ENCODE measurements at places on chromosomes 6 and 20.
A peak's percentile ranks its signal among the peaks of the same experiment; 100 is the strongest.

- peak; percentile 25 for DNase-seq
- H3K27ac ChIP-seq, result peak within 1 kb of the TSS; percentile 91
- no peaks in the 10 kb centered on the region for H3K36me3 ChIP-seq
- peak within 1 kb of the TSS; percentile 50 for H3K4me3 ChIP-seq
- H3K27me3 ChIP-seq, result peaks cover 50% of the 10 kb centered on the region
Measured at GRCh38 chr6:105179244-105180065, at the start of gene POPDC3. Gene POPDC3, minus strand, starts transcription at chr6:105180014. Its CDS starts 18,105 bp downstream, at chr6:105161909.

DNA sequence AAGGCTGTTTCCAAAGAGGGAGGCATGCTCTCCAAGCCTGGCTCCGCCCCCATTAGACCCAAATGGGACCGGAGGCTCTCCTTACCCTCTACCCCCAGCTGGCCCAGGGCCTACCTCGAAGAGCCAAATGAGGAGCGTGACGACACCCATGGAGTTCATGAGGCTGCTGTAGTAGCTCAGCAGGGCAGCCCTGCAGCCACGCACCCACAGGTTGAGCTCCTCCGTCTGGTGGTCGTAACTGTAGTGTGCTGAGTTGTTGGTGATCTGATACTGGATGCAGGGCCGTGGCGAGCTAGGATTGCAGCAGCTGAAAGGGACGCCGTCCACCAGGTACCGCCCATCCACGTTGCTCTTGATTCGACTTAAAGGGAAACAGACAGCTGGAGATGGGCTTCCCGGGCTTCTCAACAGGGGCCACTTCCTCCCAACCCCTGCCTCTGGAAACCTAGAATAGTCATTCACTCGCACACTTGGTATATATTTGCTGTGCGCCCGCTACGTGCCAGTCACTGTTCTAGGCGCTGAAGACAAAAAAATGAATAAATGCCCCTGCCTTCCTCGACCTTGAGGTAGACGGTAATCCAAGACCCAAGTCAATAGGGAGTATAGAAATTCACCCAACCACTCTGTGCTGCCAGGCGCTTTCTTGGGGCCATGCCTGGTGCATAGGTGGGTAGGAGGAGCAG, 18.0 kb downstream of the PRPH2 start:
- H3K27ac ChIP-seq, result no peak overlapping the region
- H3K27me3 ChIP-seq, result no peaks in the 10 kb centered on the region
- no peaks in the 10 kb centered on the region for H3K36me3 ChIP-seq
- peak overlapping the region; percentile 58 for H3K4me3 ChIP-seq
- no peaks in the 10 kb centered on the region for H3K4me1 ChIP-seq
- peak; percentile 48 for DNase-seq

DNA sequence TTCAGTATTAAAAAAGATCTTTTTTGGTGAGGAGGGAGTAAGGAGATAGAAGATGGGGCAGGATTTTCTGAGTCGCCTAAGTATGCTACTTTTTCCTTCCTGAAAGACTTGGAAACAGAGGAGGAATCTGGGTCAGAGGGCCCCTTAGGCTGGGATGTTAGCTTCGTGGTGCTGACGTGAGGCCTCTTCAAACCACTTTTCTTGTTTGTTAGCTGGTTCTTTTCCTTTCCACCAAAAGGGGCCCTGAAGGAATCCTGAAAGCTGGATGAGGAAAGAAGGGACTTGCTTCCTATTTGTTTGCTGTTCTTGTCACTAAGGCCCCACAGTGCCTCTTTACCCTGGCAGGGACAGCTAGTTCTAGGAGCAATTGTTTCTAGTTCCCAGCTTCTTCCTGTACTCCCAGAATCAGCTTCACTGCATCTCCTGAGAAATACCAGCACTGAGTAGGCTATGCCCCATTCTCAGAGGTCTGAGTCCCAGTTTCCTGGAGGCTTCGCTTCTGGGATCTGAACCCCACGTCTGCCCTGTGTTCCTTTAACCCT, 2.2 kb upstream of the IL20RA start:
- no peak overlapping the region for H3K4me3 ChIP-seq
- H3K4me1 ChIP-seq, result no peaks in the 10 kb centered on the region
- no peak for DNase-seq
- H3K36me3 ChIP-seq, result no peaks in the 10 kb centered on the region
- no peak overlapping the region for H3K27ac ChIP-seq
- peaks cover 96% of the 10 kb centered on the region for H3K27me3 ChIP-seq

DNA sequence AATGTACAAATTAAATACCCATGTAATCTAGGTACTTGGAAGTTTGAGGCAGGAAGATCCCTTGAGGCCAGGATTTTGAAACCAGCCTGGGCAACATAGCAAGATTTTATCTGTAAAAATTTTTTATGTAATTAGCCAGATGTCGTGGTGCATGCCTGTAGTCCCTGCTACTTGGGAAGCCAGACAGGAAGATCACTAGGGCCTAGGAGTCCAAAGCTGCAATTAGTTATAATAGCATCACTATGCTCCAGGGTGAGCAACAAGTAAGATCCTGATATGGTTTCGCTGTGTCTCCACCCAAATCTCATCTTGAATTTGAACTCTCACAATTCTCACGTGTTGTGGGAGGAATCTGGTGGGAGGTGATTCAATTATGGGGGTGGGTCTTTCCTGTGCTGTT, 535.8 kb downstream of the TENT5A start:
- no peak overlapping the region for H3K4me3 ChIP-seq
- H3K36me3 ChIP-seq, result no peaks in the 10 kb centered on the region
- no peak overlapping the region for H3K27ac ChIP-seq

- peak; percentile 20 for DNase-seq
- no peak overlapping the region for H3K27ac ChIP-seq
- H3K4me3 ChIP-seq, result no peak overlapping the region
- H3K4me1 ChIP-seq, result no peaks in the 10 kb centered on the region
- H3K27me3 ChIP-seq, result no peaks in the 10 kb centered on the region
Measured at GRCh38 chr6:148874698-148875293, 128.0 kb downstream of the UST start.

GRCh38 chr6:134186355-134186754, 131.6 kb downstream of the SGK1 start:
- H3K27ac ChIP-seq, result no peak overlapping the region
- no peaks in the 10 kb centered on the region for H3K27me3 ChIP-seq
- no peaks in the 10 kb centered on the region for H3K36me3 ChIP-seq
- no peak for DNase-seq
- H3K4me3 ChIP-seq, result no peak overlapping the region
- H3K4me1 ChIP-seq, result peaks cover 7% of the 10 kb centered on the region

- peaks cover 17% of the 10 kb centered on the region for H3K4me1 ChIP-seq
- no peaks in the 10 kb centered on the region for H3K27me3 ChIP-seq
- DNase-seq, result no peak
- H3K36me3 ChIP-seq, result peaks cover 10% of the 10 kb centered on the region
Measured at GRCh38 chr6:144564202-144564601, 279.1 kb downstream of the UTRN start.

- no peak for DNase-seq
- no peaks in the 10 kb centered on the region for H3K27me3 ChIP-seq
- H3K36me3 ChIP-seq, result no peaks in the 10 kb centered on the region
- H3K27ac ChIP-seq, result no peak overlapping the region
- no peak overlapping the region for H3K4me3 ChIP-seq
Measured at GRCh38 chr6:73515204-73515655, 5.6 kb downstream of the EEF1A1 start.

GRCh38 chr20:54320148-54320607, 112.3 kb downstream of the PFDN4 start:
- no peaks in the 10 kb centered on the region for H3K27me3 ChIP-seq
- no peak overlapping the region for H3K4me3 ChIP-seq
- no peaks in the 10 kb centered on the region for H3K4me1 ChIP-seq

GRCh38 chr6:39156801-39157200, 41.8 kb upstream of the SAYSD1 start:
- no peaks in the 10 kb centered on the region for H3K4me1 ChIP-seq
- no peak for DNase-seq
- no peaks in the 10 kb centered on the region for H3K27me3 ChIP-seq
- H3K36me3 ChIP-seq, result no peaks in the 10 kb centered on the region

DNA sequence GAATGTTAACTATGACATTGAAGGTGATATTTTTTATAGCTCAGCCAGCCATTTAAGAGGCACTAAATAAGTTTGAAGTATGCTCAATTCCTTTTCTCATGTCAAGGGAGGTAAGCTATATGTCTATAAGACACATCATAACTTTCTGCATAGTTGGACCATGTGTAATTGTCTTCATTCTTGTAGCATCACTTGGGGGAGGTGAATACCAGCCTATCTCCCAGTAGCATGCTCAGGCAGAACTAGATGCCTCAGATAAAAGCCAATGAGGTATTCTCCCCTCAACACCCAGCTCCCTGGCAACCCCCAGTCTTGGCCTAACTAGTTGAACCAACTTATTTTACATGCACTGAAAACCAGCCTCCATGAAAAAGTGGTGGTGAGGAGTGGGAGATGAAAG, 158.3 kb upstream of the JAG1 start:
- H3K27me3 ChIP-seq, result no peaks in the 10 kb centered on the region
- no peaks in the 10 kb centered on the region for H3K4me1 ChIP-seq
- no peak for DNase-seq
- H3K36me3 ChIP-seq, result no peaks in the 10 kb centered on the region
- no peak overlapping the region for H3K4me3 ChIP-seq

GRCh38 chr20:64279826-64280459, 24.4 kb downstream of the PCMTD2 start:
- H3K27me3 ChIP-seq, result no peaks in the 10 kb centered on the region
- H3K4me3 ChIP-seq, result no peak overlapping the region
- no peaks in the 10 kb centered on the region for H3K4me1 ChIP-seq
- no peaks in the 10 kb centered on the region for H3K36me3 ChIP-seq

- no peaks in the 10 kb centered on the region for H3K4me1 ChIP-seq
- DNase-seq, result no peak
- H3K36me3 ChIP-seq, result no peaks in the 10 kb centered on the region
- no peaks in the 10 kb centered on the region for H3K27me3 ChIP-seq
Measured at GRCh38 chr6:128155826-128156225, 255.0 kb upstream of the THEMIS start.

DNA sequence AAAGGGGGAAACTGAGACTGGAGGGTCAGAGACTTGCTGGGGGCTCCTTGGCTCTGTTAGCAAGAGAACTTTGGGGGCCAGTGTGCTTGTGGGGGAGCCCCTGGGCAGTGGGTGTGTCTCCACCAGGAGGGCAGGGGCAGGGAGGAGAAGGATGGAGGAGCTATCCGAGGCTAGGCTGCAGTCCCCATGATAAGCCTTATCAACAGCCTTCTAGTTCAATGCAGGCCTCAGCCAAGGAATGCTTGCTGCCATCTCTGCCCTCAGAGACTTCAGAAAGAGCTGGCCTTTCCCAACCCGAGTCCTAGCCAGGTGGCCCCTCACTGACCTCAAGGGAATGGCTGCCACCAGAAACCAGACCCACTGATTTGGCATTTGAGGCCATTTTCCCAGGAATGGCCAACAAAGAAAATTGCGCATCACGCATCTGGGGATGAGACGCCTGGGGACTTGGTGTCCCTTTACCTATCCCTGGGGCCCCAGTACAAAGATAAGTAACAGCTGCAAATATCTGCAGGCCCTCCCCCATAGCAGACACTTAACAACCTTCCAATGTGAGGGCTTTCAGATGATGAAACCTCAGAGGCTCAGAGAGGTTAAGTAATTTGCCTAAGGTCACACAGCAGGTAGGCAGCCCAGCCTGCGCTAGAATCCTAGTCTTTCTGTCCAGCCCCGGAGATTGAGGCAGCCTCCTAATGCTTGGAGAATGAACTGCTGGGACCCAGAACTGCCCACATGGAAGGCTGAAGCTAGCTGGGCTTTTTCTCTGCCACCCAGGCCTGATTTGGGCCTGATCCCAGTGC, 4.9 kb downstream of the TGM2 start:
- peak overlapping the region; percentile 96 for H3K27ac ChIP-seq
- no peak for DNase-seq
- peaks cover 4% of the 10 kb centered on the region for H3K36me3 ChIP-seq
- H3K4me3 ChIP-seq, result no peak overlapping the region
- H3K4me1 ChIP-seq, result peaks cover 97% of the 10 kb centered on the region
- H3K27me3 ChIP-seq, result no peaks in the 10 kb centered on the region

- DNase-seq, result no peak
- no peaks in the 10 kb centered on the region for H3K27me3 ChIP-seq
- H3K4me1 ChIP-seq, result no peaks in the 10 kb centered on the region
- no peaks in the 10 kb centered on the region for H3K36me3 ChIP-seq
- H3K4me3 ChIP-seq, result no peak overlapping the region
- H3K27ac ChIP-seq, result no peak overlapping the region
Measured at GRCh38 chr6:146957181-146958093, 246.8 kb upstream of the STXBP5 start.

- no peaks in the 10 kb centered on the region for H3K27me3 ChIP-seq
- no peak for DNase-seq
- no peak overlapping the region for H3K27ac ChIP-seq
- no peaks in the 10 kb centered on the region for H3K4me1 ChIP-seq
- no peaks in the 10 kb centered on the region for H3K36me3 ChIP-seq
- H3K4me3 ChIP-seq, result no peak overlapping the region
Measured at GRCh38 chr6:68756454-68757375, 121.6 kb downstream of the ADGRB3 start.

- no peak overlapping the region for H3K27ac ChIP-seq
- no peak for DNase-seq
- no peaks in the 10 kb centered on the region for H3K36me3 ChIP-seq
Measured at GRCh38 chr6:5937936-5938706, 68.6 kb downstream of the NRN1 start.

DNA sequence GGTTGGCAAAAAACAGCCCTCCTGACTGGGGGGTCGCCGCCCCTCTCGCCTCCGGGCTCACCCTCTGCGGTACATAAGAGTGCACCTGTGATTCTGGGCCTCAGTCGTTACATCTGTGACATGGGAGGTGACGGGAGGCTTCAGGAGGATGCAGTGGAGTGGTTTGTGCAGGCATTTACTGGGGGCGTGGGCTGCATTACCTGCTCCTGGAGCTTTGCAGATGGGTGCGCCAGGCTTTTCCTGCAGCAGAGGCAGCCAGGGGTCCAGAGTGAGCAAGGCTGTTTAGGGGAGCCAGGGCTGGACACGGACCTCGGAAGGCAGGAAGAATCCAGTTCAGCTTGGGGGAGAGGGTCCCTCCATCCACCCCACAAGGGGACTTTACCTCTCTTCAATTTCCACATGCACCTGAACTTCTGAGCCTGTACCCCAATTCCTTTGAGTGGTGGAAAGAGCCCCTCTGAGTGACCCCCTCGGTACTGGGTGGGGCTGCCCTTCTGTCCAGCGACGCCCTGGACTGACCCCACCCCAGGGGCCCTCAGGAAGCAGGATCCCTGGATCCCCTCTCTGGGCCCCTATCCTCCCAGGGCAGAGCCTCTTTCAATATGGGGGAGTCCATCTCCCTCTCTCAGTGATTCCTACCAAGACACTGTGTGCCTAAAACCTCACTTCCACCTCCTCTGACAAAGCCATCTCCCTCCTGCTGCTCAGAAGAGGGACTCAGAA, 134.0 kb downstream of the TAF4 start:
- peaks cover 3% of the 10 kb centered on the region for H3K27me3 ChIP-seq
- peak; percentile 1 for DNase-seq
- H3K4me3 ChIP-seq, result no peak overlapping the region
- H3K4me1 ChIP-seq, result no peaks in the 10 kb centered on the region
- H3K36me3 ChIP-seq, result no peaks in the 10 kb centered on the region
